Adipose tissue (tissue), 3 donors: ENCODE measurements at places on chromosomes 5 and 9. TPM values are rescaled to one million over a fixed set of nuclear protein-coding genes. Genes with fewer than 3 reads are reported as not detected.

The ADAMTSL2 gene
- 2.2 TPM for polyA plus RNA-seq

The TAL2 gene
- polyA plus RNA-seq = not detected

The FAM151B gene
- 0.78 TPM for polyA plus RNA-seq

The C5orf46 gene
- polyA plus RNA-seq = not detected

The RNF208 gene
- 2.8 TPM for polyA plus RNA-seq
